Stimulated activated CD4-positive, alpha-beta T cell treated with anti-CD3 and anti-CD28 coated beads, Interleukin-4, amount 100 ng/mL, for 1 hour (primary cell): ENCODE measurements at places on chromosomes 3 and 15.

GRCh38 chr3:50464569-50464968, 38.9 kb downstream of the CACNA2D2 start:
- DNase-seq, result no peak

DNA sequence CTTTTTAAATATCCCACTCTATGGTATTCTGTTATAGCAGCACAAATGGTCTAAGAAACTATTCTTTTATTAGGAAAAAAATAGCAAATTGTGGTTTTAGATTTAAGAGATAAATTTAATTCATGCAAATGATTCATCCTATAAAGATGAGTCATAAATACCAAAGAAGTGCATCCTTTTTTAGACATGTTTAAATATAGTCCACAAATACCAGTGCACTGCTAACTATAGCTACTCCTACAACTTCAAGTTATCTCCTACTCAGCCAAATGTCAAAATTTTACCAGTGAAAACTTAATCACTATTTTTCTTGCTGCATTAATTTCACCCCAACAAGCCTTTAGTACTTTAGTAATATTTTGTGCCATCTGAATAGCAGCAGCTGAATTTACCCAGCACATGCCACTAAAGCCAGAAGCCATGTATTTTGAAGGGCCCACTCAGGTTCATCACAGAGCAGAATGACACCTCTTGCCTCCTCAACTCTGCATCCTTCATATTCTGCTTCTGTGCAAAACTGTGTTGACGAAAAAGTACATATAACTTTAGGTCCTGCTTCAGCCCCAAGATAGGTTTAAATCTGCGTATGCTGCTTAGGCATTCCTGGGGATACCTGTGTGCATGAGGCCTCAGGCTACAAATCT, 24.9 kb downstream of the CX3CR1 start:
- DNase-seq, result no peak

- no peak for DNase-seq
Measured at GRCh38 chr15:41799488-41799805, 25.2 kb downstream of the MAPKBP1 start.

DNA sequence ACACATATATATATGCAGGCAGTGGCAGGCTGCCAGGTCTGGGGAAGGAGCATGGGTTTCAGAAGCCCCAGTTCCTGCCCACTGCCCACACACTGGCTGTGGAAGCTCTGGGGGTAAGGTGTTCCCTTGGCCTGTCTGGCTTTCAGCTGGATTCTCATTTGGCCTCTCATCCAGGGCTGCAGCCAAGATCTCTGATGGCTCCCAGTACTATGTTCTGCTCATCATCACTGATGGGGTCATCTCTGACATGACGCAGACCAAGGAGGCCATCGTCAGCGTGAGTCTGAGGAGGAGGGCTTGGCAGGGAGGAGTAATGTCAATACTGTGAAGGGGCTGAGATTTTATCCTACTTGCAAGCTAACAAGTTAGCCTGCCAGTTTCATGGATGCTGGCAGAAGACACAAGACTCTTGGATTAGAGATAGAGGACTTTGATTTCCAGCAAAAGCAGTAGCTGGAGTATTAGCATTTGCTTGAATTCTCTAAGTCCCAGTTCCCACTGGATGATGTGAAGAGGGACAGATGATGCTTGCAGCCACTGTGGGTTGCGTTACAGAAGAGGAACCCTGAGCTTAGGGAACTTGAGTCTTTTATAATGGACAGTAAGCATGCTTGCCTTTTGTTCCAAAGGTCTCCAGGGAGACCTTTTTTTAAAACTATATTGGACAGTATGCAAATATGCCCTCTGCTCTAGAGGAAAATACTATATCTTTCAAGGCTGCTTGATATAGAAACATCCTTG, 5.6 kb upstream of the BRPF1 start:
- no peak for DNase-seq

DNA sequence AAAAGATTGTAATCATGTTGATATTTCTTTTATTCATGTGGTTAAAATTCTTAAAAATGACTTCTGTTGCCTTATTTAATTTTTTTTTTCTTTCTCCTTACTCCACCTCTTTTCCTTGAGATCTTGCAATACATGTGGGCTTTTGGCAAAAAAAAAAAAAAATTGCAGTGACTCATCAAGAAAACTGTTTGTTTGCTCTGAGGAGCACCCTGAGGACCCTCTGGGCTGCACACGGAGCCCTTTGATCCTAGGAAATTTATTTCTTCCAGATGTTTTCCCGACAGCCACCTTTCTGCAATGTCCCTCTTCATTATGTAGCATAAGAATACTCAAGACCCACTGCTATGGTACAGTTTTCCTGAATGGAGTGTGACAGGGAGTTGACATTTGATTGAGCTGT, 371.7 kb downstream of the ZBTB20 start:
- DNase-seq, result no peak

DNA sequence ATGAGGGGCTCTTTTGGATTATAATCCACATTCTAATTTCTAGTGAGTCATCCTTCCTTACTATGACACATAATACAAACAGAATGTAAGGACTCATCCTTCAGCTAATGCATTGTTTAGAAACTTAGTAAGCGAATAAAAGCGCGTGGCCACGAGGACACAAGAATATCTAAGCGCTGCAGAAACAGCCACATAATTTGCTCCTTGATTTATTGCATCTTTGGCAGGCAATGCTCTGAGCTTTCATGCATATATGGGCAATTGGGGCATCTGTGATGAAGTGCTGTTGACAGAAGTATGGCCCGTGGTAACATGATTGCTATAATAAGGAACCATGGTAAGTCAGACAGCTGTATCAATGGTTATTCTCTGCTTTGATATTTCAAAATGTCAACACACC, 191.3 kb upstream of the ZNF385D start:
- DNase-seq, result no peak
